Endothelial cell of umbilical vein (primary cell): ENCODE measurements at places on chromosomes 7 and 10. TPM values are rescaled to one million over a fixed set of nuclear protein-coding genes. Genes with fewer than 3 reads are reported as not detected.

CRPPA gene
- 2.9 and 3.5 TPM in 2 replicates for total RNA-seq

DNA sequence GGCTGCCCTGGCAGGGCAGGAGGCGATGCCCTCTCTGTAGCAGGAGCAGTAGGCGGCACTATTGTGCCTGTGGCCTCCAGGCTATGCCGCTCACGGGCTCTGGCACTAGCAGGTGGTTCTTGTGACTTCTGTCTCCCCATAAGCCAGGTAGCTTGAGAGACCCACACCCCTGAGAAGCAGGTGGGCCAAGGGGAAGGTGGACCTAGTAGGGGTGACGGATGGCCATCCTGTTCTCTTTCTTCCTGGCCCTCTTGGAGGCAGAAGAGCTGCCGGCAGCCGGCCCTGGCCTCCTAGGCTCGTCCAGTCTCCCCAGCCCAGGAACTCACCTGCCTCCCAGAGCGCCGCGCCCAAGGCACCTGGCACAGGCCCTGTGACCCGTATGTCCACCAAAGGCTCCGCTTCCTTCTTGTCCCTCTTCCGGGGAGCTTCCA, 15.4 kb downstream of the MMRN2 start:
- no peak for DNase-seq

CALML5 gene
- total RNA-seq, result not detected in 2 replicates

NODAL gene
- total RNA-seq, result not detected in 2 replicates

RNF148 gene
- total RNA-seq, result 0.83 and 0.95 TPM in 2 replicates
